Stimulated activated CD8-positive, alpha-beta memory T cell treated with anti-CD3 and anti-CD28 coated beads, Interleukin-12 subunit alpha, Interleukin-12 subunit beta, amount 100 ng/mL, for 4 hours (primary cell): ENCODE measurements at places on chromosomes 11 and 22.

- DNase-seq: no peak
Observed at GRCh38 chr22:39360242-39360641, 10.5 kb downstream of the SYNGR1 start.

- no peak for DNase-seq
Observed at GRCh38 chr11:121291319-121291718, 1.3 kb upstream of the SC5D start.

DNA sequence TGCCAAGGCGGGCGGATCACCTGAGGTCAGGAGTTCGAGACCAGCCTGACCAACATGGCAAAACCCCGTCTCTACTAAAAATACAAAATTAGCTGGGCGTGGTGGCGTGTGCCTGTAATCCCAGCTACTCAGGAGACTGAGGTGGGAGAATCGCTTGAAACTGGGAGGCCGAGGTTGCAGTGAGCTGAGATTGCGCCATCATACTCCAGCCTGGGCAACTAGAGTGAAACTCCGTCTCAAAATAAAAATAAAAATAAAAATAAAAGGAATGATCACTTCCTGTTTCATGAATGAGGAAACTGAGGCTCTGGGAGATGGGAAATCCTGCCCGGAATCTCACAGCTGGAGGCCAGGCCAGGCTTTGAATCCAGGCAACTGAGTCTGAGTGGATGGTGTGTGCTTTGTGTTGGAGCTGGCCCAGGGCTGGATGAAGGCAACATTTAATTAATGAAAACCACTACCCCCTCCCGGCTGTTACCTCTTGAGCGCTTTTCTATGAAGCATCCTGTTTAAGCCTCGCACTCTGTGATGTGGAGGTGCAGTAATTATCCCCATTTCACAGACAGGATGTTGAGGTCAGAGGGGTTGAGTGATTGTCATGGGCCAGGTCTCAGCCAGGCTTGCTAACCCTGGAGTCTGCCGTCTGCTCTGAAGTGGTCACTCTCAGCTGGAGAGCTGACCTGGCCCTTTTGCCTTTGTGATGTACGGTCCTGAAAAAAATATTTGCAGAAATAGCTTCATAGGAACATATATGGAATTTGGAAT lies 27.8 kb downstream of the LRP5 start:
- DNase-seq: no peak

DNA sequence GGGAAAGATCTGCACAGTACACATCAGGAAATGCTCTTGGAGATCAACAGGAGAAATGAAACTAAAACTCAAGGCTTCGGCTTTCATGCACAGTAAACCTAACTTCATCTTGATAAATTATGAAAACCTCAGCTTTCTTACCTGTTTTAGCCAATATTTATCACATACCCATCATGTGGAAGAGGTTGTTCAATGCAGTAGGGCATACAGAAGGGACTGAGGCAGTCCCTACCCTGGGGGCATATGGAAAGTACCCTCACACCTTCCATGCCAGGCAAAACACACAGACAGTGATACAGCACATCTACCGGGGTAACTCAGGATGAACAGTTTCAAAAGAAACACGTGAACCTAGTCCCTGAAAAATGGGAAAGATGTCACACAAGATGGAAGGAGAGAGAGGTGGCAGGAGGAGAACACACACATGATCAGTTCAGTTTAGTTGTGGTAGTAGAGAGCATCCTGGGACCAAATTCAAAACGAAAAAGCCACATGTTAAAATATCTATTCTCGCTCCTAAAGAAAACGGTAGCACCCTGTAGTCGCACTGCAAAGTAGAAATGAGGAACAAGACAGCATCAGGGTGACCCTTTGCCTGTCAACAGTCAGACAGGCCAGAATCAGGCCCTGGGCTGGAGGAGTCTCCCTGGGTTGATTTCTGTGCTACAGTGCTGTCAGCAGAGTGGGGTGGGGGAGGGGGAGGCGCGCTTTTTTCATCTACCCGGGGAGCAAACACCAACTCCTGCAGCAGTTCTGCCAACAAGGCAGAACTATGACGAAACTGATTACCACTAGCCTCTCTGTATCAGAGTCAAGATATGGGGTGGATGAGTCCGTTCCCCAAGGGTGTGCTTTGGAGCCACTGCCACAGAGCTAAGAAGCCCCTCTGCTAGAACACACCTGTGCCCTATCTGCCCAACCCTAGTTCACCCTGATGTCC lies 1.3 kb downstream of the HIRA start:
- DNase-seq: no peak

GRCh38 chr11:94060401-94060800 lies 39.2 kb downstream of the HEPHL1 start:
- no peak for DNase-seq

DNA sequence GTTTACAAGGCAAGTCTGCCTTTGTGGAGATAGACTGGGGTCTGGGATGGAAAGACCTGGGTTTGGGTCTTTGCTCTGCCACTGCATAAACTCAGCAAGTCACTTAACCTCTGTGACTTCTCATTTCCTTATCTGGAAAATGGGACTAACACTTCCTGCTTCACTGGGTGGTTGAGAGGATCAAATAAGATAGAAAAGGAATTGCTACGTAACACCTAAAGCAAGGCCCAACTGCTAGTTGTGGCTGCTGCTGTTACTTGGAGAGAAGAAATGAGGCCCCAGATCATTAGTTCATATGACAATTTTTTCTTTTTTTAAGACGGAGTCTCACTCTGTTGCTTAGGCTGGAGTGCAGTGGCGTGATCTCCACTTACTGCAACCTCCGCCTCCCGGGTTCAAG lies 5.9 kb downstream of the PTPRJ start:
- DNase-seq: no peak

GRCh38 chr11:15107730-15108515 lies 6.8 kb upstream of the INSC start:
- no peak for DNase-seq

- no peak for DNase-seq
Observed at GRCh38 chr22:32208681-32209080, 3.8 kb upstream of the RFPL2 start.

GRCh38 chr11:112835591-112836255 lies 125.5 kb upstream of the NCAM1 start:
- no peak for DNase-seq

DNA sequence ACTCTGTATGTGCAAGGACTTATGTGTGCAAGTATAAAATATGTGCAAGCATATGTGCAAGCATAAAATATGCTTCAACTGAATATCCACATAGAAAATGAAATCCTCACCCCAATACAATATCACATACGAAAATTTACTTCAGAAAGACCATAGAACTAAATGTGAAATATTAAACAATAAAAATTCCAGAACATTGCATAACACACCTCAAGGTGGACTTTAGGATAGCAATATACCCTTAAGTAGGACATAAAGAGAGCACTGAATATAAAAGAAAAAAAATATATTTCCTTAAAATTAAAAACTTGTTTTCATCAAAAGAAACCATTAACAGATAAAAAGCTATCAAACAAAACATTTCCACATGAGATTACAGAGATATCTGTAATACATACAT lies 67.8 kb downstream of the FCHSD2 start:
- DNase-seq: no peak

GRCh38 chr11:78801161-78801884 lies 226.7 kb upstream of the NARS2 start:
- DNase-seq: no peak

DNA sequence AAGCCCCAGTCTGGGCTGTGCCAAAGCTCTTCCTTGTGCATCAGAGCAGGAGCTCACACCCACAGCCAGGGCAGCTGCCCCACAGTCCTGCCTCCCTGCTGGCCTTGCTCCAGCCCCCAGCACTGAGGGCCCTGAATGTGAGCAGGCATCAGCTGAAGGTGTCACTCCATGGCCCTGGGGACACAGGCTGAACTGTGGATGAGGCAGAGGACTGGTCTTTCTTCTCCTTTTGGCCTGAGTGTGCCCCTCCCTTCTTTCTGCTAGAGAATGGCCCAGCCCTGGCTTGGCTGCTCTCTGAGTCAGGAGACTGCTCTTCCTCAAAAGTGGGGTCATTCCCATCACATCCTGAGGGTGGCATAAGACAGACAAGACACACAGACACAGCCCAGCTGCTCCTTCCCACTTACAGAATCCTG lies 16.2 kb downstream of the OTOG start:
- DNase-seq: no peak
